ENCODE measurements at places on chromosomes 16 and 17. TPM values are rescaled to one million over a fixed set of nuclear protein-coding genes. Genes with fewer than 3 reads are reported as not detected.

NPIPB9 gene
- 4.6 TPM for total RNA-seq

GOT2 gene
- total RNA-seq, result 116 TPM

GNG13 gene
- not detected for total RNA-seq

TMEM238L gene
- not detected for total RNA-seq

- no peak for DNase-seq
Measured at GRCh38 chr17:48541577-48542113, 3.3 kb downstream of the HOXB2 start.

DNA sequence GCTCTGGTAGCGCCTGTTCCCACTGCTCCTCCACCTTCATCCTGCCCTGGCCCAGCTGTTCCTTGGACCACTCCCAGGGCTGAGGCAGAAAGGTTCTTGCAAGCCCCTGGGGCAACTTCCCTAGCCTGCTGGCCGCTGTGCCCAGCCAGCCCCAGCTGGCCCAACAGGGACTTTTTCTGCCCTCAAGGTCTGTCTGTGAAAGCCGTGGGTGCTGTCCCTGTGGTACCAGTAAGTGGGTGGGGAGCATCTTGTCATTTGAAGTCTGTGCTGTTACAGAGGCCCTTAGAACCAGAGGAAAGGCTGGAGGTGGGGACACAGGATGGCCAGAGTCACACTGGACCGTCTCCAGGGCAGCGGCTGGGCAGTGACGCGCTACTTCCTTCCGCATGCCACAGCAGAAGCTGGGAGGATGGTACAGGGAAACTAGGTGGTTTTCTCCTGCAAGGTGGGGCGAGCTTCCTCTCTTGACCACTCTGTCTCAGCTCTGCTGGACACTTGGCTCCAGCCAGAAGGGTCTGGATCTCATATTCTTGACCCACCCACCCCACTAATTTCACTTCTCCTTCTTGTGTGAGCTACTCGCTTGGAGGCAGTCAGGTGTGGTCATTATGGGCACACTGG is 87.8 kb downstream of the PLCG2 start:
- DNase-seq, result no peak

DNA sequence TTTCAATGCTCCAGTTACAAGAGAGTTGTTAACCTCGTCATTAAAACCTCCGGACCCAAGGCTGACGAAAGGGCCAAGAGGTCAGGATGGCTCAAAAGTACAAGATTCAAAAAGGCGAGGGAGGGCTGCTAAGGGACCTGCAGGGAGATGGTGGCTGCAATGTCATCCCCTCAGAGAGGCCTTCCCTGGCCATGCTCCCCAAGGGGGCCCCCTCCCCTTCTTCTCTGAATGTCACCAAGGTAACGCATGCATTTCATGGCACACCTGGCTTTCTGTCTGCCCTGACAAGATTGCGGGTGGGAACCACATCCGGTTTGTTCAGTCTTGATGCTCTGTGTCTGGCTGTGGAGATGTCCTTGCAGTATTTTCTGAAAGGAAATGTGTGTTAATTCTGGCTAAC is 89.9 kb downstream of the C16orf78 start:
- peak; percentile 69 for DNase-seq

GRCh38 chr16:23464196-23464595 is 11.2 kb upstream of the COG7 start:
- no peak for DNase-seq

- no peak for DNase-seq
Measured at GRCh38 chr16:9134306-9134705, 42.9 kb downstream of the HAPSTR1 start.

DNA sequence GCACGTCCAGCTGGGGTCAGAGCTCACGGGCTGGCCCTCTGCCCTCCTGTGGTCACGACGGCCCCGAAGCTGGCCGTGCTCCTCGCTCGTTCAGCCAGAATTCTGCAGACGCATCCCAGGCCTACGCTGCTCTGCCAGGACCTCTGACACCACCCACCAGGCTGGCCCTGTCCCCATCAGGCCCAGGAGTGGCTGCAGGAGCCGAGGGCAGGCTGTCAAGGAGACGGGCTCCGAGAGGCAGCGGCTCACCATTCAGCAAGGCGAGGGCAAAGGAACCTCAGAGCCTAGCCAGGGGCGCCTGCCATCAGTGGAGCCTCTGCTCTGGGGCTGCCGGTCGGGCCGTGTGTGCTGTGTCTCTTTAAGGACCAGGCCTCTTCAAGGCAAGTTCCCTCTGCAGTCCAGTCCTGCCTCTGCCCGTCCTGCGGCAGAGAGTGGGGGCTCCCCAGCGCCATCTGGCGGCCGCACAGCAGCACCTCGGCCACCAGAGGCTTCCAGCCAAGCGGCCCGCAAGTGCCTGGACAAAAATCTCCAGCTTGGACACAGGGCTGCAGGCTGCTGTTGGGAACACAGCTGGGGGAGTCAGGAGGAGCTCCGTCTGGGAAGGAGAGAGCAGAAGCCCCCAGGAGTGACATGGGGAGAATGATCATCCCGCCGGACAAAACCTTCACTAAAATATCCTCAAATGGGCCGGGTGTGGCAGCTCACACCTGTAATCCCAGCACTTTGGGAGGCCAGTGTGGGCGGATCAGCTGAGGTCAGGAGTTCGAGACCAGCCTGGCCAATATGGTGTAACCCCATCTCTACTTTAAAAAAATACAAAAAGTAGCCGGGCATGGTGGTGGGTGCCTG is 7.4 kb upstream of the ABR start:
- peak; percentile 80 for DNase-seq

- no peak for DNase-seq
Measured at GRCh38 chr17:47915776-47916398, 19.9 kb downstream of the SP2 start.

DNA sequence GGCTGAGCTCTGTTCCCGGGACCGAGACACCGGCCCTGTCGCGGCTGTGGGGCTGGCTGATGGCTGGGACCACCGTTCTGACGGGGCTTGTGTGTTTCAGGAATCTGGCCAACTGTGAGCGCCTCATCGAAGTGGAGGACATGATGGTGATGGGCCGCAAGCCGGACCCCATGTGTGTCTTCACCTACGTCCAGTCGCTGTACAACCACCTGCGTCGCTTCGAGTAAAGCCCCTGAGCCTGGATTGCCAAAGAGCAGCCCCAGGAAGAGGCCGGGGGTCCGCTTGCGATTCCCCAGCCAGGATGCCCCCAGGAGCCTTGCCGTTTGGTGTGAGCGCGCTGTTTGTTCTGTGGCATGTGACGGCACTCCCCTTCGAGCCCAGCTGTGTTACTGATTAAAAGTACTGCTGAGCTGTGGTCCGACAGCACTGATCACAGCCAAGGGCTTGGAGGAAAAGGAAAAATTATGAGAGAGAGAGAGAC is 23.0 kb downstream of the SMTNL2 start:
- no peak for DNase-seq

DNA sequence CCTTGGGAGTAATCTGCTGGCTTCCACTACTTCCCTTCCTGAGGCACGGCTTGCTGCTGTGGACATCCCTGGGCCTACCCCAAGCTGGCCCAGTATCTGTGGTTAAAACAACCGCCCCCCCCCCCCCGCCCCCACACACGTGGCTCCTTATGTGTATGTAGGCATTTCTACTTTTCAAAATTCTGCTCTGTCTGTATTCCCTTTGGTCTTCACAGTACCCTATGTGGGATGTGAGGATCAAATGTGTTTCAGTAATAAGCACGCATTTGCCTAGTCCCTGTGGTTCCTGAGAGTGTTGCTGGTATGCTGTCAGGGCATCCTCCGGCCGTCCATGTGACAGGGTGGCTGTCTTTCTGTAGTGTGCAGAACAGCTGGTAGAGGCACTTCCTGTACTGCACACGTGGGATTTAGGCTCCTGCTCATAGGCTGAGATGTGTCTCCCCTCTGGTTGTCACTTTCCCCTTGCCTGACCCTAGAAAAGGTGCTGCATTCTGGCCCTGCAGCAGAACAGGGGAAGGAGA is 2.2 kb downstream of the NT5M start:
- DNase-seq, result peak; percentile 44

DNA sequence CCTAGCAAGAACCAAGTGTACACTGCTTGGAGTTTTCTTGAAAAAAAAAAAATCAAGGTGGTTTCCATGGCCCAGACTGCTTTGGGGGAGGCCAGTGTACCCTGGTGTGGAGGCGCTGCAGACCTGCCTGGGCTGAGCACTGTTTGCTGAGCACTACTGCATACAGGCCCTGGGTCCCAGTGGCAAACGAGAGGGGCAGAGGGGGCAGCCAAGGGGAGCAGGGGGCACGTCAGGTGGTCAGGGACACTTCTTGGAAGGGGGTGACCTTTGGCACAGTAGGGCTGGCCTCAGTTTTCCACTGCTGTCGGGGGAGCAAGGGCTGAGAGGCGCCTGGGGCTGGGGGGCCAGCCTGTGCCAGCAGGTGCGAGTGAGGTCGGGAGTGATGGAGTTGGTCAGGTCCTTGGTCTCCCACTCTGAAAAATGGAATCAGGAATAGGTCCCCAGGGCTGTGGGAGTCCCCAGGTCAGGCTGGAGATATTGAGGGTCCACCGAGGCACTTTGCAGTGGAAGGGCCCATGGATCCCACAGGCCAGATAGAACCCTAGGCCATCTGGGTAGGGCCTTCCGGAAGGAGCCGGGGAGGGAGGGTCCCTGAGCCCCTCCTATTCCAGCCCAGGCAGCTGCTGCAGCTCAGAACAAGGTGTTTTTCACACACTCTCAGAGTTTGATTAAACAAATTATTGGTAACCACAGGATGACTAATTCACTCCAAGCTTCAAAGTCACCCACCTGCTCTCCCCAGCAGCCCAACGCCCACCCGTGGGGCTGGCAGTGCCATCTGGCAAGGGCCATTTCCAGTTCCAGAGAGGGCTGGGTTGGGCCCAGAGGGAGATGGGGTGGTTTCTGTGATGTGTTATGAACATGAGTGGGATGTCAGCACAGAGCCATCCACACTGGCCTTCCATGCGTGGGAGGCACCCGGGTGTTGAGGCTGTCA is 3.5 kb downstream of the ZFPM1 start:
- DNase-seq, result peak; percentile 68

- DNase-seq, result no peak
Measured at GRCh38 chr17:64622931-64623654, 39.0 kb downstream of the SMURF2 start.

GRCh38 chr17:79664930-79665737 is 54.3 kb upstream of the RBFOX3 start:
- no peak for DNase-seq

- DNase-seq, result no peak
Measured at GRCh38 chr17:4733073-4733531, 1.9 kb downstream of the MED11 start.

All from activated naive CD4-positive, alpha-beta T cell treated with anti-CD3 and anti-CD28 coated beads, Interleukin-2, amount 50 U/mL, for 72 hours (primary cell).